ENCODE measurements at places on chromosomes 5 and 9. TPM values are rescaled to one million over a fixed set of nuclear protein-coding genes. Genes with fewer than 3 reads are reported as not detected.

The LCN15 gene
- not detected for polyA plus RNA-seq

The GPX8 gene
- 7.5 TPM for polyA plus RNA-seq

The WDR31 gene
- 1.8 TPM for polyA plus RNA-seq

The ASS1 gene
- 165 TPM for polyA plus RNA-seq

The ECSCR gene
- polyA plus RNA-seq = 24.6 TPM

The SLC6A19 gene
- not detected for polyA plus RNA-seq

The SPATA6L gene
- polyA plus RNA-seq = 2.1 TPM

The PCDHGA6 gene
- polyA plus RNA-seq = 0.96 TPM

The ZNF454 gene
- polyA plus RNA-seq = 1.0 TPM

The ZNF462 gene
- polyA plus RNA-seq = 2.0 TPM

The TRIM14 gene
- polyA plus RNA-seq = 17.7 TPM

The MEF2C gene
- polyA plus RNA-seq = 9.1 TPM

The N4BP3 gene
- polyA plus RNA-seq = 6.1 TPM

The TBC1D9B gene
- polyA plus RNA-seq = 55.9 TPM

The PCDHGA10 gene
- polyA plus RNA-seq = 0.96 TPM

The CDC25C gene
- polyA plus RNA-seq = 0.55 TPM

The SLC2A8 gene
- 14.7 TPM for polyA plus RNA-seq

The SLC31A2 gene
- 63.6 TPM for polyA plus RNA-seq

The NRARP gene
- polyA plus RNA-seq = 2.1 TPM

The SEC61B gene
- polyA plus RNA-seq = 516 TPM

The CDC14B gene
- 4.5 TPM for polyA plus RNA-seq

The TLE1 gene
- 16.8 TPM for polyA plus RNA-seq

The TMEM174 gene
- polyA plus RNA-seq = not detected

The PCDHB13 gene
- 0.58 TPM for polyA plus RNA-seq

The CDKN2B gene
- polyA plus RNA-seq = 9.3 TPM

The ENTPD2 gene
- polyA plus RNA-seq = 0.39 TPM

The RNF208 gene
- polyA plus RNA-seq = 12.0 TPM

Measured in lung (tissue), 17 donors.